ENCODE measurements at places on chromosomes 1 and 21.

DNA sequence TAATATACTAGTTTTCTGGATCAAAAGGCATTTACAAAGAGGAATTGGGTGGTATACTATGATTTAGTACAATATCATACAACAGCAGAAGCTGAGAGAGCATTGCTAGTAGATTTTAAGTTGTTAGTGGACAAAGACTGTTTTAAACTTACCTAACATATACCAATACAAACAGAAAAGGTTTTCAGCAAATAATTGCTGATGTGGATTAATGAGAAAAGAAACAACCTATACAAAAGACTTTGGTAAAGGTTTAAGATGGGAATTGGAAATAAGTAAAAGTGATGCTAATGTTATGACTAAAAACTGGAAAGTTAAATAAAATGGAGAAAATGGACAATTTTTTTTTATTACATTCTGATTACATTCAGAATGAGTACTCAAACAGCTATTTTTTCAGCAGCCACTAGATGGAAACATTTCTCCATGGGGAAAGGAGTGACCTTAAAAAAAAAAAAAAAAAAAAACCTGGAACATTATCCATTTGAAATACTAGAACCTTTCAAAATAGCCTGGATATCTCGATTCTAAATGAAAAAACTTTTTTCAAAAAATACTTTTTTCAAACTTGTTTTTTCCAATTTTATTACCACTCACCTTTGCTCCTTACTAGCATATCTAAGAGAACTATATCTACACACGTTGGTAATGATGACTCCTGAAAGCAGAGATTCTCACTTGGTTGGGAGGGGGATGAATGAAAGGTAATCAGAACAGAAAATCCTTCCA lies 55.4 kb downstream of the EPRS1 start:
- DNase-seq = no peak

DNA sequence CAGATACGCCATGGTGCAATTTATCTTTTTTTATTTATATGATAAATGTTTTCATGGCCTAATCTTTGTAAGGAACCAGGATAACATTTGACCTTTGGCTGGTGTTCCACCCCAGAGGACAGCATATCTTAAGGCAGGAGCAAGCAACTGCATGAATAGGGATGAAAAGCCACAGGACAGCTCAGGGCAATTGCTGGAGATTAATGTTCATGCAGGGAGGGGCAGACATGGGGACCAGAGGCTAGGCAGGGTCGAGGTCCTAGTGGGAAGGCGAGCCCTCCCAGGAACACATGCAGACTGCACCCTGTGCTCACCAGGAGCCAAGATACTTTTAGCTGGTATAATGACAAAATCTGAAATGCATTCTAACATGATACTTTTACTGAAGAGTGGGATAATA lies 74.4 kb upstream of the HAO2 start:
- no peak for DNase-seq

- DNase-seq = no peak
These were observed 15.5 kb downstream of the SAMSN1 start for GRCh38 chr21:14530592-14530991.

DNA sequence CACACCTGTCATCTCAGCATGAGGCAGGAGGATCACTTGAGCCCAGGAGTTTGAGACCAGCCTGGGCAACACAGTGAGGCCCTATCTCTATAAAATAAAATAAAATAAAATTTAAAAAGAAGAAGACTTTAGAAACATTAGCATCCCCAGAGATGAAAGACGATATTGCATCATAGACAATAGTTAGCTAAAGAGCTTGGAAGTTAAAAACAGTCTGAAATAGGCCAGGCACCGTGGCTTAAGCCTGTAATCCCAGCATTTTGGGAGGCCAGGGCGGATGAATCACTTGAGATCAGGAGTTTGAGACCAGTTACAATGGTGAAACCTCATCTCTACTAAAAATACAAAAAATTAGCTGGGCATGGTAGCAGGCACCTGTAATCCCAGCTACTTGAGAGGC lies 59.3 kb downstream of the RIMS3 start:
- no peak for DNase-seq

DNA sequence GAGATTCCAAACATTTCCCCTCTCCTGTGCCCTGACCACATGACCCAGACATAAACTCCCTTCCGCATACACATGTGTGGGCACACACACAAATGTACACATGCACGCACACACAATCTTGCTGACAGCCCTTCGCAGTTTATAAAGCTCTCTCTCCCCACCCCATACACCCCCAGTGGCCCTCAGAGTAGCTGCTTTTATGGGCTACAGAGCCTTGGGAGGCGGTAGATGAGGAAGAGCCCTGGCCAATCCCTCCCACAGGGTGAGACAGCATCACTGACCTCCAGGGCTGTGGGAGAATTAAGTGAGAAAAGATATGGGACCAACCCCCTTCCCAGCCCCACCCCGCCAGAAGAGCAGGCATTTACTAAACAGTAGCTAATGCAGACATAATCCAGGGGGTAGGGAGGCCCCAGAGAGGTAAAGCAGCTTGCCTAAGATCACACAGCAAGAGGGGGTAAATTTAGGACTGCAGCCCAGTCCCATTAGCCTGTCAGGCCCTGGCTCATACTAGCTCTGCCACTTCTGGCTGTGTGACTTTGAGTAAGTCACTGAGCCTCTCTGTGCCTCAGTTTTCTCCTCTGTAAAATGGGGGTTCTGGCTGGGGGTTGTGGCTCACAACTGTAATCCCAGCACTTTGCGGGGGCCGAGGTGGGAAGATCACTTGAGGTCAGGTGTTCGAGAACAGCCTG lies 5.1 kb downstream of the SDC3 start:
- DNase-seq = no peak

DNA sequence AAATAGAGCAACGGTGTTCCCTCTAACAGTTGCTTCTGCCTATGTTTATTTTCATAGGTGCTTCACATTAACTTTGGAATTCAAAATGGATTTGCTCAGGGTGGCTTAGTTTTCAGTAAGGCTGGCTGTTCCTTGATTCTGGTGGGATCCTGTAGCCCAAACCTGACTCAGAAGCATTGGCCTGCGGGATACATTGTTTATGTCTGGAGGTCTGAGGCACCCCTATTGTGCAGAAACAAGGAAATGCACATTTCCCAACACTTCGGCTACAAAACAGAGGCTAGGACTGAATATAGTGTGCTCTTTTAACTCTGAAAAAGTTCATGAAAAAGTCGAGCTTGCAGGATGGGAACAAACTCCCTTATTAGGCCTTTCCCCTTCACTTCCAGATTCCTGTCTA lies 133.8 kb upstream of the F3 start:
- no peak for DNase-seq

DNA sequence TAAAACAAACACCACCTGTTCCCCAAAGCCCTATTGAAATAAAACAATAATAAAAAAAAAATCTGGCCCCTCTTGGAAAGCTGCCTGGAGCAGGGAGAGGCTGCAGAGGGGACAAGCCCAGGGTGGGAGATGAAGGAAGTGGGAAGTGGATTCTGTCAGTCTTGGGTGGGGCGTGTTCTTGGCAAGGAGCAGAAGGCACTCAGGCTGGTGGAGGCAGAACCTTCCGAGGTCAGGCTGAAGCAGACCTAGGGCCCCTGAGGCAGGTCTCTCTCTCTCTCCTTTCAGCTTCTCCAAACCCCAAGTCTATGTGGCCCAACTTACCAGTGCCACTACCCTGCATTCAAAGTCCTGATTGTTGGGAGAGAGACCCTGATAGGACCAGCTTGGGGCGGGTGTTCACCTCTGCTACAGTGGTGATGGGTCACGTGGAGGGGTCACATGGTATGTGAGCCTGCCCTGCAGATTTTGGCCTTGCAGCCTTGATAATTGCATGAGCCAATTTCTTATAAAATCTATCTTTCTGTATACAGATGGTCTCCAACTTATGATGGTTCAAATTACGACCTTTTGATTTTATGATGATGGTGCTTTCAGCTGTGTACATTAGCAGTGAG lies 145.4 kb upstream of the C1orf174 start:
- no peak for DNase-seq

DNA sequence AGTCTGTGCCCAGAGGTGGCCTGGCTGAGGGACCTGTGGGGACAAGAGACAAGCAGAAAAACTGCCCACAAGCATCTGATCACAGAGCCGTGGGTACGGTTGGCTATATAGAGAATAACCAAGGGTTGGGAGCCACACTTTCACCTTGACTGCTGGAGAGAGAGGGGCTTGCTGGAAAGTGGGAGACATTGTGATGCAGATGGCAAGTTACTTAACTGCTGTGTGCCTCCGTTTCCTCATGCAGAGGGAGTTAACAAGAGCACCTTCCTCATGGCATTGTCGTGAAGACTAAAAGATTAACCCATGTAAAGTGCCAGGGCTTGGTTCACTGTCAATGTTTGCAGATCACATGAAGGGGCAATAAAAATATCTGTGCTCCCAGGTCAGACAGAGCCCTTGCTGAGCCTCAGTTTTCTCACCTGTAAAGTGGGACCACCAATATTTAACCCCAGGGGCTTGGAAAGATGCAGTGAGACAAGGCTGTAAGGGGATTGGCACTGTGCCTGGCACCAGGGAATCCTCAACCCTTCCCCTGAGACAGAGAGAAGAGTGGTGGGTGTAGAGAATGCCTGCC lies 52.8 kb downstream of the SDC3 start:
- no peak for DNase-seq

DNA sequence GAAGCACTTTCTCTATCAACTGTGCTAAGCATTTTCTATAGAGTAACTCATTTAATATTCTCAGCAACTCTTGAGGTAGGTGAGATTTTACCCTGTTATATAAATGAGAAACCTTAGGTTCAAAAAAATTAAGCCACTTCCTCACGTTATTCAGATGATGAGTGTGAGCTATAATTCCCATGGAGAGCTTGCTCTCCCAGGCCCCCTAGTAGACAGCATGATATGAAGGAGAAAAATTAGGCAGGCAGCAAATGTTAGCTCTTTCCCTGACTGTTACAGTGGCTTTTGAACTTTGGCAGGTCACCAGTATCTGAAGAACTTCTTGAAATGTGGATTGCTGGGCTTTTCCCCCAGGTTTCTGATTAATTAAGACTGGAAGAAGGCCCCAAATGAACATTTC lies 753.1 kb downstream of the NCAM2 start:
- no peak for DNase-seq

Data from central memory CD8-positive, alpha-beta T cell (primary cell).